Activated CD4-positive, alpha-beta T cell treated with anti-CD3 and anti-CD28 coated beads, Interleukin-2, amount 10 ng/mL, durations not matched to agents 24 days and 14 days (primary cell): ENCODE measurements at places on chromosomes 1 and 21. TPM values are rescaled to one million over a fixed set of nuclear protein-coding genes. Genes with fewer than 3 reads are reported as not detected.

DNA sequence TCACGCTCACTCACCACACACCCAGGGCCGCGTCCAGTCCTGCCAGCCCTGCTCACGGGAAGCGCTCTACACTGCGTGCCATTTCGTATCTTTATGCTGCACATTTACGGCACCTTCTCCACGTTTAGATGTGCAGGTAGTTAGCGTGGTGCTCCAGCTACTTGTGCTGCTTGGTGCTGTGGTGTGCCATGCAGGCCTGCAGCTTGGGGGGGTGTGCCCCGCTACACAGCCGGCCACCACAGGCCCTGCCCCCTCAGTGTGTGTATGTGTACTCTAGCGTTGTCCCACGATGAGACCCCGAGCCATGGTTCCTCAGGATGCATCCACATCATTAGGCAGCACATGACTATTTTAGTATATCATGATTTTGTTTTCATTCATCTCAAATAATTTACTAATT, 38.3 kb downstream of the SNAP47 start:
- H3K36me3 ChIP-seq, result peaks cover 18% of the 10 kb centered on the region
- H3K27me3 ChIP-seq, result no peaks in the 10 kb centered on the region
- no peak overlapping the region for H3K27ac ChIP-seq
- no peak for DNase-seq
- H3K4me3 ChIP-seq, result peak overlapping the region; percentile 63

GRCh38 chr1:237250055-237250454, 208.1 kb downstream of the RYR2 start:
- H3K27me3 ChIP-seq, result no peaks in the 10 kb centered on the region
- no peak for DNase-seq
- no peak overlapping the region for H3K4me3 ChIP-seq
- no peaks in the 10 kb centered on the region for H3K36me3 ChIP-seq
- no peak overlapping the region for H3K27ac ChIP-seq
- H3K4me1 ChIP-seq, result no peaks in the 10 kb centered on the region

GRCh38 chr1:62321446-62321845, 2.2 kb upstream of the KANK4 start:
- H3K27ac ChIP-seq, result no peak overlapping the region
- no peaks in the 10 kb centered on the region for H3K36me3 ChIP-seq
- H3K4me3 ChIP-seq, result no peak overlapping the region
- no peak for DNase-seq
- no peaks in the 10 kb centered on the region for H3K4me1 ChIP-seq
- H3K27me3 ChIP-seq, result peaks cover 34% of the 10 kb centered on the region

Gene GPR89B
- total RNA-seq, result 16.8 and 17.2 TPM in 2 replicates
